Stimulated activated CD8-positive, alpha-beta memory T cell treated with anti-CD3 and anti-CD28 coated beads, Interleukin-4, amount 100 ng/mL, for 48 hours (primary cell): ENCODE measurements at places on chromosomes 6 and 20.
A peak's percentile ranks its signal among the peaks of the same experiment; 100 is the strongest.

DNA sequence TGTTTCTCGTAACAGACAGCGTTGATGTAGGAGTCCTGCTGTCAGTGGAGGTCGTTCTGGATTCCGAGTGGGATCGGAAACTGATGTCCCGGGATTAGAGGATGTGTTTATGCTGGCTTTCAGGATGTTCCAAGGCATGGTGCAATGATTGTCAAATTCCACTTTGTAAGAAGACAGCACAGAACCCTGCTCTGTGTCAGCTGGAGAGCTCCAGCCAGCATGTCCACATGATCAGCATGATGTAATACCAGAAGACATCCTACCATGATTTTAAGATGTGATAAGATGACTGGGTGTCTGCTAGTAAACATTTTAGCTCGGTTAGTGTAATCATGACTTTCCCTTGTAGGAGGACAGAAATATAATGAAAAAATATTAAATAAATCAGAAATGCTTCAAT is 20.3 kb downstream of the ENPP1 start:
- DNase-seq: no peak

GRCh38 chr20:48292806-48293205 is 507.5 kb upstream of the SULF2 start:
- no peak for DNase-seq

DNA sequence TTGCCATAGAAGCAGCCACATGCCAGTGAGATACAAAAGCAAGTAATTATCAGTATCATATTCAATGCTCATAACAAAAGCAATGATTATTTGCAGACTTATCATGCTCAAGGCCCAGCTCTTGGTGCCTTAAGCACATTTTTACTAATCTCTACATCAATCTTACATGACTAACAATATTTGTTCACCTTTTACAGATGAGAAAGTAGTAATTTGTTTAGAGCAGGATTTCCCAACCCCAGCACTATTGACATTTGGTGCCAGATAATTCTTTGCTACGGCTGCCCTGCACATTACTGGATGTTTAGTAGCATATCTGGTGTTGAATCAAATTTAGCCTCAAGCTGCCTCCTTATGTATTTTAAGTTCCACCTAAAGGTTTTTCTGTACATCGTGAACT is 19.0 kb upstream of the DOK5 start:
- DNase-seq: no peak

GRCh38 chr6:96575359-96575758 is 12.4 kb downstream of the FHL5 start:
- DNase-seq: no peak

- DNase-seq: no peak
Observed at GRCh38 chr6:14544666-14545065, 427.1 kb downstream of the CD83 start.

DNA sequence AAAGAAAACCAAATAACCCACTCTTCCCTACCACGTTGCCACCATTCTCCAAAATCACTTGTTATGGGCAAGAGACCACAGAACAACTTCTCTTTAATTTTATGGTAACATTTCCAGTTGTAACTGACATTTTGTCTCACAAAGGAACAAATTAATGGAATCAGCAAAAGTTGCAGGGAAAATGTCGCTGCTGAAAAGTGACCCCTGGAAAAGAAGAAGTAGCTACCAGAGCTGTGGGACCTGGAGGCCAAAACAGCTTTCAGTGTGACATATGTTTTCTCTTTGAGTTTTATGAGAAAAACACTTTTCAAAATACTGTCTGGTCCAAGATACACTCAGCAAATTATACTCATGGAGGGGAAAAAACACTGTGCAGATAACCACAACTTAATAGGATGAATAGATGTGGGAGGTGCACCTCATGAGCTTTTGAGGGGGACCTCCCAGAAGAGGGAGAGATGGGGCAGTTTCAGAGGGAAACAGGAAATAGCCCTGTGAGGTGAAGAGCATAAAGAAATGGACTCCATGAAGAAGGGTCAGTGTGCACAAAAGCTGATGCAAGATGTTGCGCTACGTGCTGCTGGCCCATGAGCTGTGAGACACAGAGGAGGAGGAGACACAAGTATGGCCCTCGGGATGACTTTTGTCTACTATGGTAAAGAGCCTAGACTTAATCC is 87.3 kb downstream of the DTNBP1 start:
- DNase-seq: no peak

- no peak for DNase-seq
Observed at GRCh38 chr20:18018100-18018499, 39.6 kb downstream of the OVOL2 start.

- DNase-seq: no peak
Observed at GRCh38 chr6:25946631-25947030, 16.0 kb upstream of the TRIM38 start.

DNA sequence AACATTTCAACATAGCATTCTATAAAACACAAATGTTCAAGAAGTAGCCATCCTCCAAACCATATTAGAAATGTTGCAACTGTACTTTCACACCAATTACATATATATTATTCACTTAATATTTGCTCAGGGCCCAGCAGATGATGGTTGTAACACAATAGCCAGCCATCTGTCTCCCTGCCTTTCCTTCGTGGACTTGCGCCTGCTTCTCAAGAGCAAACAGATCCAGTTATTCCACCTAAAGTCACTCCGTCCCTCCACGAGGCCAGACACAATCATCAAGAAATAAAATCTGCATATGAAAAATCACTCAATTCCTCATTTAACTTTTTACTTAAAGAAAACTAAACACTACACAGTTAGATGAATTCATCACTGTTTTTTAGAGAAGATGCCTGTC is 160.4 kb downstream of the RALGAPA2 start:
- no peak for DNase-seq

DNA sequence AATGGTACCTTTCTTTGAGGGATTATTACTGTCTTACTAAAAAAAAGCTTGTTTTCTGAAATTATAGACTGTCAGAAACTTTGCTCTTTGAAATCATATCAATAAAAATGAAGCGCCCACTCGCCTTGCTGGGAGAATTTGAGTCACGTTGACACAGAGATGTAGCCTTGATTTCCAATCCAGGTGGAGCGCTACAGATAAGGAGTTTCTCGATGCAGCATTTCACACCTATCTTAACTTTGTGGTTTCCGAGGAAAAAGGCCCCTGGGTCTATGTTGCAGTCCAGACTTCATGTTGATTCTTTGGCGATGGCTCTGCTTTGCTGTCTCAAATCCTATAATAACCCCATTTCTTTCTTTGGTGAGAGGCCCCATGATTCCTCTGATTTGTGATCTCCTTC is 158.1 kb upstream of the ARG1 start:
- no peak for DNase-seq

GRCh38 chr20:38649275-38649891 is 47.8 kb downstream of the ARHGAP40 start:
- no peak for DNase-seq

DNA sequence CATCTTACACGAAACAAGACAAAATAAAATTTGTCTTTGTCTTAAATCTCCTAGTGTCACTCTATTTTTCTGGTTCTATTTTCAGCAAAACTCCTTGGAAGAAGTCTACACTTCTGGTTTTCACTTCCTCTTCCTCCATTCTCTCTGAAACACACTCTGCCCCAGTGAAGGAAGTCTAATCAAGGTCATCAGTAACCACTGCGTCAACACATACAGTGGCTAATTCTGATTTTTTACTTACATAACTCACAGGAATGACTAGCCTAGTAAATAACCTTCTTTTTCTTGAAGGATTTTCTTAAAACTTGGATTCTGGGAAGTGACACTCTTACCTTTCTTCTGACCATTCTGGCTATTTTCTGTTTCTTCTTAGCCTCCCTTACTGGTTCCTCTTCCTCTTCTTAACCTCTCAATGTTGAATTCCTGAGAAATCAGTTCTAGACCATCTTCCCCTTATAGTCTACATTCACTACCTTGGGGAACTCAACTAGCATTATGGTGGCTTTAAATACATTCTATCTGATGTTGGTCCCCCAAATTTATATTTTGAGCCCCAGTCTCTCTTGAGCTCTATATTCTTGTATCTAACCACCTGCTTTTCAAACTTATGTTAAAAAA is 37.5 kb downstream of the AIG1 start:
- DNase-seq: no peak

- no peak for DNase-seq
Observed at GRCh38 chr6:11430036-11430435, 107.5 kb upstream of the TMEM170B start.

DNA sequence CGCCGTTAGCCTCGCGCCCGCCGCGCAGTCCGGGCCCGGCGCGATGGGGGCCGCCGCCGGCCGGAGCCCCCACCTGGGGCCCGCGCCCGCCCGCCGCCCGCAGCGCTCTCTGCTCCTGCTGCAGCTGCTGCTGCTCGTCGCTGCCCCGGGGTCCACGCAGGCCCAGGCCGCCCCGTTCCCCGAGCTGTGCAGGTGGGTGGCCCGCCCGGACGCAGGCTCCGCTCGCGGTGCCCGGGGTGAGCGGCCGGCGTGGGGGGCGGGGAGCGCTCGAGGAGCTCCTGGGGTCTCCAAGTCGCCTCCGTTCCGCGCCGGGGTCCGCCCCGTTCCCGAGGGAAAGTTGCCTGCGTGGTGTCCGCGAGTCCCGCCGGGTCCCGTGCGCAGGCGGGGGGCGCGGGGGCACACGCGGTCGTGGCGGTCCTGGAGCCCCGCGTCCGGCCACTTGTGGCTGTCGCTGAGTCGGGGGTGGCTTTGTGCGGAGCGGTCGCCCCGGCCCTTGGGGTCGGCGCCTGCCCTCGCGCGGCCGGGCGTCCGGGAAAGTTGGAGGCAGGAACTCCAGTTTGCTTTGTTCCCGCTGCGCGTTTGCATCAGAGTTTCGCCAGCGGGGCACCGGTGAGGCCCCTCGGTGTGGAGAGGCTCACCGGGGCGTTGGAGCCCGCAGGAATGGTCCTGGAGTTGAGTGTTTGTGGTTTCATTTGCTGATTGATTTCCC is 476 bp downstream of the IGF2R start:
- DNase-seq: peak; percentile 53

DNA sequence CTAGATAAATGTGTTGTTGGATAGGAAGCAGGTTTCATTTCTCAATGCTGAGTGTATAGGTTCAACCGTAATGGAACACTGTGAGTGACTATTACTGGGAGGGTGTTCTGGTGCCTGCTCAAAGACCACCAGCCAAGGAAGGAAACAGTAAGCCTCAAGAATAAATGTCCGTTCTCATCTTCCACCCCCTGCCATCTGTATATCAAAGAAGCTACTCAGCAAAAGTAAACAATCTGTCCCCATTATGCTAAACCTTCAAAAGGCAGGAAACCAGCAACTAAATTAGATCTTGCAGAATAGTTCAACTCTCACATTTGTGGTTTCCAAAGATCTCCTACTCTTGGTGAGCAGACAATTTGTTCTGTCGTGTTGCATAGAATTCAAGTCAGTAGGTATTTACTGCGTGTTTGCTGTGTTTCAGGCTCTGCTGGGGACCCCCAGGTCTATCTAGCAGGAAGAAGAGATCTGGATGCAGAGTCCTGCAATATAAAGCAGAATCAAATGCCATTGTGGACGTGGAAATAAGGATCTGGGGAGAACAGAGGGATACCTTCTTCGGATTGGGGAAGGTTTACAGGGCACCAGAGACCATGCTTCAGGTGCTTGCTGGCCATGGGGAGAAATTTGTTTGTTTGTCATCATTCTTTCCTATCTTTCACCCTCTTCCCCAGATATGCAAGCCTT is 87.3 kb downstream of the SCML4 start:
- no peak for DNase-seq

- DNase-seq: no peak
Observed at GRCh38 chr20:6579824-6580223, 187.7 kb upstream of the BMP2 start.

GRCh38 chr6:92827104-92827503 is 592.3 kb downstream of the EPHA7 start:
- no peak for DNase-seq

- DNase-seq: no peak
Observed at GRCh38 chr6:21404577-21404976, 189.0 kb upstream of the SOX4 start.

DNA sequence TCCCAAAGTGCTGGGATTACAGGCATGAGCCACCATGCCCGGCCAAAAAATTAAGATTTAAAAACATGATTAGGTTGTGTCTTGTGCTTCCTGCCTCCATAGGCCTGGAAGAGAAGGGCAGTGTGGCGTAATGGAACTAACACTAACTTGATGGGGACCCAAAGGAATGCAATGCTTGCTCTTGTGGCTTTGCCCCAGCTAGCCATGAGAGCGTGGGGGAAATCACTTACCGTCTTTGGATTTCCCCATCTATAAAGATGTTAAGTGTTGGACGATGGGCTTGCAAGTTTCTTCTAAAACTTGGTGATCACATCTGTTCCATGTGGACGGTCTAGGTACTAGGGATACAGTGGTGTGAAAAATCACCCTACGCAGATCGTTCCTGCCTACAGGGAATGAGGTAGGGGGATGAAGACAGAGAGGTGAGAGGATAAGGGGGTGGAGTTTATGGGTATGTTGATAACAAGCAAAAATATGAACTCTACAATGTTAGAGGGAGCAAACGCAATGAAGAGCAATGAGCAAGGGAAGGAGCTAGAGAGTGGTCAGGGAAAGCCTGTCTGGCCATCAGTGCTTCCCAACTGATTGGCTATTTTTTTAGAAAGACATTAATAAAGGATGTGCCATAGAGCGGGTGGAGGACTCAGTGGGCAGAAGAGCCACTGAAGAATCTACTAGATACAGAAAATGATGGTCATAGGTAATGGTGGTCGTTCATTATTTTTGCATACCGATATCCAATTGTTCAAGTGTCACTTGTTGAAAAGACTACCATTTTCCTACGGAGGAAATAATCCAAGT is 165.2 kb downstream of the BCAS1 start:
- no peak for DNase-seq

- no peak for DNase-seq
Observed at GRCh38 chr6:99604166-99605073, 2.2 kb upstream of the PRDM13 start.

DNA sequence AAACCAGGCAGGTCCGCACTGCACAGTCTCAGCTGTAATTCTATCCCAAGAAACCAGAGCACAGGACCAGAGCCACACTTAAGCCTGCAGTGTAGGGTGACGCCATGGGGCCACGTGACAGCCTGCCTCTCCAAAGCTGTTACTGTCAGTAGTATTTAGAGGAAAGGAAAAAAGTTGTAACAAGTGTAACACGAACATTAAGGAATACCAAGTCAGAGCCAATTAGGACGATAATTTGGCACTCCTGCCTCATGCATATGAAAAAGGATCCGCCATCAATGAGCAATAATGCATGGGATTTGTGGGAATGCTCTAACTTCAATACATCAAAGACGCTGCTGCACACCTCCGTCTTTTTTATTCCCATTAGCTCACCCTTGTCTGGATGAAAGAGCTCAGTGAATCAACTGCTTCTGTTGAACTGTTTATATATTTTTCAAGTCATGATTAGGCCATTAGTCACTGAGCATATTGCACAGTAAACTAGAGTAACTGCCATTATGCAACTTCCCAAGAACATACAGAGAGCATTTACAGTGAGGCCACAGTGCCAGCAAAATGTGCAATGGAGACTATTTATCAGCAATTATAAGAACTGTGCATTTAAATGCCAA is 79.9 kb downstream of the ATXN1 start:
- no peak for DNase-seq

GRCh38 chr6:13411484-13411883 is 75.9 kb downstream of the GFOD1 start:
- no peak for DNase-seq
